ENCODE measurements at places on chromosomes 3 and 15.

DNA sequence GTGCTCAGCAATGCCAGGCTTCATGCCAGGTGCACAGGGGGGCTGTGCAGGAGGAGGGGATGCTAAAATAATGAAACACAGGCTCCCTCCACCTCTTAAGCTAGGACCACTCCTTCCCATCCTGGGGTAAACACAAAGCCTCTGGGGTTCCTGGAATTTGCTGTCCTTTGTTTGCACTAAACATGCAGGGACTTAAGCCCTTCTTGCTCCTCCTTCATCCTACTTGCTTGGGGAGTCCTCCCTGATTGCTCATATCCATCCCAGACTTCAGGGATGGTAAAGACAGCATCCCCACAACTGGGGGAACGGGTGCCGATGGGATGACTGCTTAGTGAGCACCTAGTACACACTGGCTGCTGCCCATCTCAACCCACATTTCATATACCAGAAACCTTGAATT, 5.1 kb downstream of the LINGO1 start:
- no peak for DNase-seq

DNA sequence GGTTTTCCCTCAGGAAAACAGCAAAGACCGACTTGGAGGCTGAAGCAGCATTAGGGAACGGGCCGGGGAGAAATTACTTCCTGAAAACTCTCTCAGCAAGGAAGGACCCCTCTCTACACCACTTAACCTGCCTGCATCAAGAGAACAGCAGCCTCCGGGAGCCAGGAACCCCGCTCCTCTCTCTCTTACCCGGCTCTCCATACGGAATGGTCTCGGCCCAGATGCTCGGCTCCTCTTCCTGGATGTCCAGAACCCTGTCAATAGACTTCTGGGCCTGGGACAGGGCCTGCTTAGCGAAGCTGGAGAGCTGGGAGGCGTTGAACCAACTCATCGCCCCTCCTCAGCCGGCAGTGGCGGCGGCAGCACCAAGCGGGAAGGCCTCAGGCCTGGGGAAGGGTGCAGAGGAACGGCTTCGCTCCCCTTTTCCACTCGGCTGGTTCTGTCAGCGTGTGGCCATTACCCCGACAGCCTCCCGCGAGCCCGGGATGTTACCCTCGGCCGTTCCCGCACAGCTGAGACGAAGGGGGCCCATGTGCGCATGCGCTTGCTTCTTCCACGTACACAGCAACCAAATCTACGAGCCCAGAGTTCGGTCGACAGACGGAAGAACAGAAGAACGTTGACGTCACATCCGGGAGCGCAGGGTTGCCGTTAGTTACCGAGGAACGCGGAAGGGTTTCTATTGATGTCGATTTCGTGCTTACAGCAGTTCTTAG, at the start of gene TMF1:
TMF1 (minus strand) TSS at position 578 of the 716 bp plus-strand sequence; CDS start at position 331, 247 bp downstream.
- DNase-seq, result peak; percentile 99

DNA sequence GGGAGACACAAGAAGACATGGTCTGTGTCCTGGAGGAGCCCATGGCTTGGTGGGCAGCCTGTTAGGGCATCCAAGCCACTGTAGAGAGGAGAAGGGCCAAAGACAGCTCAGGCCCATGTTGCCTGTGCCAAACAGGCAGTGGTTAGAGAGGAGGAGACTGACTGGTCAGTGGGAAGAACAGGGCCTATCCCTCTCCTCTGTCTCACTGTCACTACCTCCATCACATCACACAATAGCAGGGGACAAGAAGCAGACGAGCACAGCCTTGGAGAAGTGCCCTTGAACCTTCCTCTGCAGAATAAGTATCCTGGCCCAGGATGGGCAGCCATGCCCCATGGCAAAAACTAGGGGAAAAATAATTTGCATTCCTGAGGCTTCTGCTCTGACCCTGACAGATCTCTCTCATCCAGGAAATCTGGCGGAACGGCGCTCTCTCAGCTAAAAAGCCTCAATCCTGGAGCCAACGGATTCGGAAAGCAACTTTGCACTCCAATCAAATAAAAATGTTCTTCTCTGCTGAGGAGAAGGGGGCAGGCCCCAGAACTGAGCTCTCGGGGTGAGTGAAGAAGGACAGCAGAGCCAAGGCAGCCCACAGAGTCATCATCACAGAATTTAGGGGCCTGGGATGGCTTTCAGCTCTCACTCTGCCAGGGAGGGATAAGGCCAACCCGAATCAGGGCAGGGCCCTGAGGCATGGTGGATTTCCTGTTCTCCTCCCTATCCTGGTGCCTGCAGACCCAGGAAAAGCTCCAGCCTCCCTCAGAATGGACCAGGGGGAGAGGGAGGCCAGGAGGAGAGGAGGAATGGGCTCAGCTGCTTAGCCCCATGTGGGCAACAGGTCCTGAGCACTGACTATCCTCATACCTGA, 1.6 kb downstream of the SHF start:
- DNase-seq, result peak; percentile 30

DNA sequence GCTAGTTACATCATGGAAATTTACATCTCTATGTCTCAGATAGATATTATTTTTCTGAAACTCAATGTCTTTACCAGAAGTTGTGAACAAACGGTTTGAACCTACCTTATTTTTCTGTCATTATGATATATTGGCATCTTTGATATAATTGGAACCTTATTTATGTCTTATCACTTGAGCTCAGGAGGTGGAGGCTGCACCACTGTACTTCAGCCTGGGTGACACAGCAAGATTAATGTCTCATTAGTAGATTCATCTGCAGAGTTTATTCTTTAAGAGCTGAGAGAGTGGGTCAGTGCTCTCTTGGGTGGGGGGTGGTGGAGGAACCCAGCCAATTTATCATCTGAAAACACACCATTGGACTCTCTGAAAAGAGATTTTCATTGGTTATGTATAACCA, 21.4 kb downstream of the SCG3 start:
- DNase-seq, result no peak

DNA sequence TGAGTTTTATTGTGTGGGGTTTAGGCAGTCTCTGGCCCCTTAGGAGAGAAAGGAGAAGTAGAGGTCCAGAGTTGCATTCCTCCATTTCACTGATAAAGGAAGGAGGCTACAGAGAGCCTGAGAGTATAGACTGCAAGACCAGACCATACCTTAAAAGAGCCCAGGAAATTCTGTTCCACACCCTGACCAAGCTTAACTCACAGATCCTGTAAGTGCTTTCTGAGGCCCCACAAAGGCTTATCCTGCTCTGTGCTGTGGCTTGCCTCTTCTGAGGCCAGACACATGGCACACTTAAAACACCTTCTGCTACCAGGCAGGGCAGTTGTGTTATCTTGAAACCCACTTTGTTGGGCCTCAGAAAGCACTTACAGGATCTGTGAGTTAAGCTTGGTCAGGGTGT, 39.2 kb upstream of the LEKR1 start:
- DNase-seq, result no peak

DNA sequence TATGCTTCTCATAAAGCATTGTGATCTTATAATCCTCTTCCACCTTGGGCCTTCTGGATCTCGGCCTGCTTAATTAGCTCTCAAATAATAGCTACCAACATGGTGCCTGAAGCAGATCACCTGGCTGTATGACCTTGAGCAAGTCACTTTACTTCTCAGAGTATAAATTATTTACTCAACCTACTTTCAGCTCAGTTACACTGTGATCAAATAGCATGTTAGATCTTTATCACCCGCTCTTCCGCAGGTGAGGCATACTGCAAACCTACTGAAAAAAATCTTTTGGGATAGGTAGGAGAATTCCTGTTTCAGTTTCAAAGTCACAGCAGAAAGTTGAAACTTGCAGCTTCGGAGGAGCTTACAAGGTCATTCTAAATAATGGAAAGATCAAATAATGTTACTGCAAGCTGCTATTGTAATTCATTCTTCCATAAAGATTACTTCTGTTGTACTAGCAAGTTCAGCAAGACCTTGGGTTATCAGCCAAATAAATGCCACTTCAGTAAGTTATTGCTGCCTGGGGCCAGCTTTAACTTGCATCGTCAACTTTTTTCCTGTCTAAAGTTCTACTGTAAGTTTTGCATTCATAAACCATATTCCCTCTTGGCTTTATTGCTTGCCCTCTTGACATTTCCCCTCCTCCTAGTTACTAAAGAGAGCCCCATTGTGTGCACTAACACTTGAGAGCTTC, 268.4 kb upstream of the ATP11B start:
- no peak for DNase-seq

GRCh38 chr15:93031103-93031464, 57.9 kb downstream of the RGMA start:
- no peak for DNase-seq

- DNase-seq, result no peak
These were observed 65.8 kb downstream of the SV2B start for GRCh38 chr15:91165850-91166249.

GRCh38 chr3:19540464-19540863, 392.2 kb downstream of the KCNH8 start:
- DNase-seq, result no peak

- no peak for DNase-seq
These were observed 14.8 kb downstream of the ANXA2 start for GRCh38 chr15:60382773-60383674.

DNA sequence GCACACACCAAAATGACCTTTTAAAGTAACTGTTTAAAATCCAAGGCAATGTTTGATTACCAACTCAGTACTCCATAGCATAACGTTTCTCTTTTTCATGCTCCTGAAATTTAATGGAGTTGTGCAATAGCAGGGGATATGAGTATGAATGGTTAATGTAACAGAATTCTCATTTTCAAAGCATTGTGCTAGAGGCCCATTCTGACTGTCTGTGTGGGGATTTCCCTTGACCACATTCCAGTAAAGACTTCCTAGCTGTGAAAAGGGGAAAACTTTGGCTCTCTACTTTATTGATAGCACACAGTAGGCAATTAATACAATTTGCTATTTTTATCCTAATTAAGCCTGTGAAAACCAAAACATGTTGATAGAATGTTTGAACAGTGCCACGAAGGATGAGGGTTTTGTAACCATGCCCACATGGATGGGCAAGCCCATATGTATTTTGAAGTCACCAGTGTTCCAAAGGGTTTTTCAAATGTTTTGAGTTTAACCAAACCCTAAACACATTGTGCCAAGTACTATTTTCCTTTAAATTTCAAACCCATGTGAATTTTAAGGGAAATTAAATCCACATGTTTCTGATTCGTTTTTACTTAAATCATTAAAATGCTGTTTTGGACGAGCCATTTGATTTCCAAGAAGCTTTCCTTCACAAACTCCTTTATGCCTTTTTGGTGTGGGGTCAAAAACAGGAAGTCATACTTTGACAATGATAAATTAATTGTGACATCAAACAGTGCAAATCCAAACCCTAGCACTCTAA, 261.2 kb downstream of the SHOX2 start:
- peak; percentile 56 for DNase-seq

DNA sequence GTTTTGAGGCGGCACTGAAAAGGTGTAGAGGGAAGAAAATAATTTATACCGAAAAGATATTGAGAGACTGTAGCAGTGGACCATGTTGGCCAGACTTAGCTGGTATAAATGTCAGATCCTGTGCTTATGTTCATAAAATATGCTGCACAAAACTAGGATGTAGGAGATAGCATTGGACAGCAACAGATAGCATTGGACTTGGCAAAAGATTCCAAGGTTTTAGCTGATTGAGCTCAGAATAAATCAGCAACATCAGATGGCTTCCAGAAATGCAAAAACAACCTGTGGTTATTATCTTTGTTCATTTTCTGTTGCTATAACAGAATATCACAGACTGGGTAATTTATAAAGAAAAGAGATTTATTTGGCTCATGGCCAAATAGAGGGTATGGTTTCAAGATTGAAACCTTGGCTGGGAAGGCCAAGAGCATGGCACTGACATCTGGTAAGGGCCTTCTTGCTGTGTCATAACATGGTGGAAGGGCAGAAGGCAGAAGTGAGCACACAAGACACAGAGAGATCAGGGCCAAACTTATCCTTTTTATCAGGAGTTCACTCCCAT, 34.7 kb downstream of the SLC28A1 start:
- DNase-seq, result no peak

GRCh38 chr3:51044982-51045381, 340.1 kb upstream of the MANF start:
- DNase-seq, result no peak

- no peak for DNase-seq
These were observed 30.8 kb upstream of the SLC35G2 start for GRCh38 chr3:136788154-136788553.

GRCh38 chr3:39724233-39724846, 85.1 kb upstream of the MYRIP start:
- peak; percentile 8 for DNase-seq

- DNase-seq, result no peak
These were observed 469.6 kb downstream of the EDEM1 start for GRCh38 chr3:5657106-5657505.

GRCh38 chr3:124504332-124505059, 225.8 kb upstream of the UMPS start:
- DNase-seq, result peak; percentile 80

DNA sequence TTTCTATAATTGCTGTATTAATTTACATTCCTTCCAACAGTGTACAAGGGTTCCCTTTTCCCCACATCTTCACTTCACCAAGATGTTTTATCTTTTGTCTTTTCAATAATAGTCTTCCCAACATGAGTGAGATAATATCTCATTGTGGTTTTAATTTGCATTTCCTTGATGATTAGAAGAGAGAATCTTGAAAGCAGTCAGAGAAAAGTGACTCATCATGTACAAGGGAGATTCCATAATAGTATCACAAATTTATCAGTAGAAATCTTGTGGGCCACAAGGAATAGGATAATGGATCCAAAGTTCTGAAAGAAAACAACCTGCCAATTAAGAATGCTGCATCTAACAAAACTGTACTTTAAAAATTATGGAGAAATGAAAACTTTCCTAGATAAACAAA, 189.3 kb downstream of the NECTIN3 start:
- no peak for DNase-seq

DNA sequence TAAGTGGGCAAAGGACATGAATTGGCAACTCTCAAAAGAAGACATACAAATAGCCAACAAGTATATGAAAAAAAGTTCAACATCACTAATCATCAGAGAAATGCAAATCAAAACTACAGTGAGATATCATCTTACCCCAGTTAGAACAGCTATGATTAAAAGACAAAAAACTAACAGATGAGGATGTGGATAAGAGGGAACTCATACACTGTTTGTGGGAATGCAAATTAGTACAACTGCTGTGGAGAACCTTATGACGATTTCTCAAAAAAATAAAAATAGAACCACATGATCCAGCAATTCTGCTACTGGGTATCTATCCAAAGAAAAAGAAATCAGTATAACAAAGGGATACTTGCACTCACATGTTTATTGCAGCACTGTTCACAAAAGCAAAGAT, 28.6 kb downstream of the NEK10 start:
- DNase-seq, result no peak

DNA sequence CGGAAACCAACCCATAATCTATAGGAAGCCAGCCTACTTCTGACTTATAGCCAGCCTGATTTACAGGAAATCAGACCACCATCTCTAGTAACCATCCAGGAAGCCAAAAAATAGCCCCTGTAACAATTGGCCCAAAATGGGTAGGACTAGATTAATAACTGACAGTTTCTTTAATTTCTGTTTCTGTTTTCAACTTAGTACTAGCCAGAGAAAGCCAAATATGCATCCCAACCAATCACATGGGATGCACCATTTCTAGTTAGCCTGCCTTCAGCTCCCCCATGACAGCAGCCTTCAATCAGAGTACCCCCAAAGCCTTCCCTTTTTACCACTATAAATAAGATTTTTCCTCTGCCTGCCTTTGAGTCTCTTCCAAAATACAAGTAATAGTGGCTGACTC, 239.1 kb upstream of the GADL1 start:
- DNase-seq, result no peak

Measured in fibroblast of skin of scalp (primary cell).